Activated T-helper 1 cell treated with anti-CD3 and anti-CD28 coated beads, Interleukin-12 subunit alpha, Interleukin-12 subunit beta, Interleukin-2, Interleukin-4 antibody, amounts not matched to agents 30 ng/mL and 10 ng/mL and 1 ng/mL, durations not matched to agents 14 hours and 24 hours and 36 hours (primary cell): ENCODE measurements at places on chromosomes 1 and 21. TPM values are rescaled to one million over a fixed set of nuclear protein-coding genes. Genes with fewer than 3 reads are reported as not detected.

GRCh38 chr1:166193057-166193698 lies 26.4 kb upstream of the FAM78B start:
- DNase-seq, result no peak

KRTAP11-1 gene
- not detected in 2 replicates for total RNA-seq

OR6Y1 gene
- total RNA-seq, result not detected in 2 replicates

PPFIA4 gene
- 11.5 and 14.9 TPM in 2 replicates for total RNA-seq

DNA sequence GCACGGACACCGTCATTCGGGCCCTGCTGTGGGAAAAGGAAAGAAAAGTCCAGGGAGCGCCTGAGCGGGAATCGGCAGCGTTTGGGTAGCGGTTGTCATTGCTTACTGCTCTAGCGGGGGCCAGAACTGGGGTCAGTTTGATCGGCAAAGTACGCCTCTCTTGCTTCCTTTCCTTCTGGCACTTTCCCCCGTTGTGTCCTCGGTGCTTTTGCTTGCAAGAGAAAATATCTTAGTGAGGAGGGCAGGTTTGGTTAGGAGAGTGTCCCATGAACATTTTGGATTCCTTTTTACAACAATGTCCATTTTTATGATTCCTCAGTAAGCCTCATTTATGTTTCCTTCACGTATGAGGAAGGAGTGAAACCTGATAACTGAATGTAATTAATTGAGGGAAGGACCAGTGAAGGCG lies 670 bp downstream of the ST3GAL3 start:
- DNase-seq, result no peak

FAM72A gene
- total RNA-seq, result 32.3 and 34.0 TPM in 2 replicates

DNA sequence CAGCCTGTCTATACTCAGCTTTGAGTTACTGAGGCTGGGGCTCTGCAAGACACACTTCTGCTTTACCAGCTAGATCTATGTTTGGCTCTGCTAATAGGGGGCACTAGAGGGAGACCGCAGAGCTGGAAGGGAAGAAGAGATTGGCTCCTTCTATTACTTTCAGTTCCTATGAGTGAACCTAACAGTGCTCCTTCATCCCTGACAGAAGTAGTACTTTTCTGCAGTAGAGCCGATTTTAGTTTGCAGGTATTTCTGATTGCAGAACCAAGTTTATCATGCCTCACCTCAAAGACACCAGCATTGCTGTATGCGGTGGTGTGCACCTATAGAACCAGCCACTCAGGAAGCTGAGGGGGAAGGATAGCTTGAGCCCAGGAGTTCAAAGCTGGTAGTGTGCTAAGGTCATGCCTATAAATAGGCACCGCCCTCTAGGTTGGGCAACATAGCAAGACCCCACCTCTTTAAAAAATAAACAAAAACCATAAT lies 5.7 kb upstream of the ZDHHC18 start:
- no peak for DNase-seq

PLA2G4A gene
- 0.20 and 0.21 TPM in 2 replicates for total RNA-seq

GRCh38 chr1:208741296-208741695 lies 497.1 kb upstream of the PLXNA2 start:
- DNase-seq, result no peak

IQCC gene
- total RNA-seq, result 5.7 and 6.0 TPM in 2 replicates

BSND gene
- total RNA-seq, result not detected in 2 replicates

KIFAP3 gene
- total RNA-seq, result 12.9 and 13.5 TPM in 2 replicates

- DNase-seq, result peak; percentile 54
These were observed 7.6 kb upstream of the ZNF326 start for GRCh38 chr1:89987159-89987819.

DNA sequence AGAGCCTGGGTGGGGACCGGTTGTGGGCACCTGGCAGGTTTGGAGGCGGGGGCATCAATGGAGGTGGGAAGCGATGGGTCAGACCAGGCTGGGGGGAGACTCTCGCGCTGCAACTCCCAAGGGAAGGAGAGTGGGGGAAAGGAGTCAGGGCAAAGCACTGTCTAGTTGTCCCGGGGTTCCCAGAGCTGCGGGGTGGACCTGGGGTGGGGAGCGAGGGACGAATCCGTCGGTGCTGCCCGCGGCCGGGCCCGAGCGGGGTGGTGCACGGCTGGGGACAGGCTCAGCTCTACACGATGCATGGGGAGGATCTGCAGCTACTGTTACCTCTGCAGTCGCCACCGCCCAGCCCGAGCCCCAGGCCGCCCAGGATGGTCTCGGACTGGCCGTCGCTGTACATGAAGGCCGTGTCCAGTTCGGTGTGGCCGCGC lies 427 bp downstream of the AKR7A2 start:
- DNase-seq, result no peak

GRCh38 chr1:89261926-89262515 lies 10.6 kb downstream of the GBP5 start:
- no peak for DNase-seq

DNA sequence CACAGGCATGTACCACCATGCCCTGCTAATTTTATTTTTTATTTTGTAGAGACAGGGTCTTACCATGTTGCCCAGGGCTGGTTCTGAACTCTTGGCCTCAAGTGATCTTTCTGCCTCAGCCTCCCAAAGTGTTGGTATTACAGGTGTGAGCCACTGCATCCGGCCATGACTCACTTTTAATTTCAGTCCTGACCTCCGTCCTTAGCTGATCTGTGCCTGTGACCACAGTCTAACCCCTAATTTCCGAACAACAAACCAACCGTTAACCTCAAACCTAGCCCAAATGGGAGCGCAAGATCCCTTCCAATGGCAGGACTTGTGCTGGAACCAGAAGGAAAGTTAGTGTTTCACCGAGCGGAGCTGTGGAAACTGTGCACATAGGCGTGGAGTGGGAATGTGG lies 29.3 kb upstream of the MAN1C1 start:
- DNase-seq, result no peak

- DNase-seq, result no peak
These were observed 44.2 kb downstream of the CTH start for GRCh38 chr1:70455291-70455690.

HOOK1 gene
- total RNA-seq, result 1.8 and 2.4 TPM in 2 replicates

CFHR5 gene
- not detected in 2 replicates for total RNA-seq

- DNase-seq, result no peak
These were observed 2.1 kb downstream of the TCHHL1 start for GRCh38 chr1:152086760-152087159.

CLDN17 gene
- total RNA-seq, result not detected in 2 replicates

DNA sequence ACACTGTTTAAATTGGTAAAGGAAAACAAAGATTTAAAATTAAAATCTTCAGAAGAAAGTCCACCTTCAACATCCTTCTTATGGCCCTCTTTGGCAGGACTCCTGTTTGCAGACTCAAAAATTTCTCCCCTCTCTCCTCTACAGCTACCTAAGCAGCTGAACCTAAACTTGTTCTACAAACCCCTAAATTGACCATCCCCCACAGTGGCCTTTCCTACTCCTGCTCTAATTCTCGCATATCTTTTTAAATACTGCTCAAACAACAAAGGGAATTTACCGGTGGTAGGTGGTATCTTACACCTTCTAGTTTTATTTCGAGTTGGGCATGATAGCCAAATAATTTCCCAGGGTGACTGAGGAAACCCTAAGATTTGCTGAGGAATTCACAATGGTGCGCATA lies 53.5 kb upstream of the PDC start:
- no peak for DNase-seq

LRRC52 gene
- total RNA-seq, result not detected in 2 replicates

DNA sequence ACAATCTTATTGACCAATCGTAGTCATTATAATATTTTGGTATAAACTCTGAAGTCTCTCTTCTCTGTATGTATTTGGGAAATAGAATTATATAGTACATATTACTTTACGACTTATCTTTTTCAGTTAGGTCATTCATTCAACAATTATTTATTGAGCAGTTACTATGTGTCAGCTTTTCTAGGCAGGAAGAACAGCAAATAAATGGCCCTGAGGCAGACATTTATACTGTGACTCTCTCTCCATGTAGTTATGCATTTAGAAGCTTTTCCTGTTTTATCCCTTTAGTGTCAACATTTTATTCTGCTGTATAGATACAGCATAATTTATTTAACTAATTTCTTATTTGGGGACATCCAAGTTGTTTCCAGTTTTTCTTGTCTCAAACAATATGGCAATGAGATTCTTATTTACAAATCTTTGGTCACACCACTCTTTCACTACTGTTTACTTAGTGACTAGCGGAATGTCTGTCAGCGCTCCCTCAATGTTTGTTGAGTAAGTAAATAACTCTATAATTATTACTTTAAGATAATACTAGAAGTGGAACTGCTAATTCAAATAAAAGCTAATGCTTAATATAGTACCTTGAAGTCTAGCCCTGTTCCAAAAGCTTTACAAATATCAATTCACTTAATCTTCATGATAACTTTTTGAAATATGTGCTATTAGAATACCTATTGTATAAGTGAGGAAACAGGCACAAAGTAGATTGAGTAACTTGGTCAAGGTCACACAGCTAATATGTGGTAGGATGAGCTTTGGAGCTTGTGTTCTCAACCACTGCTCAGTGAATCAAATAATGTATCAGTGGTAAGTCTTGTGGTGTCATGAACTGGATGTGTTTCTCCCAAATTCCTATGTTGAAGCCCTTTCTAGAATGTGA lies 465.6 kb downstream of the SIPA1L2 start:
- no peak for DNase-seq

- DNase-seq, result no peak
These were observed 86.6 kb downstream of the PTBP2 start for GRCh38 chr1:96808191-96808590.

DNA sequence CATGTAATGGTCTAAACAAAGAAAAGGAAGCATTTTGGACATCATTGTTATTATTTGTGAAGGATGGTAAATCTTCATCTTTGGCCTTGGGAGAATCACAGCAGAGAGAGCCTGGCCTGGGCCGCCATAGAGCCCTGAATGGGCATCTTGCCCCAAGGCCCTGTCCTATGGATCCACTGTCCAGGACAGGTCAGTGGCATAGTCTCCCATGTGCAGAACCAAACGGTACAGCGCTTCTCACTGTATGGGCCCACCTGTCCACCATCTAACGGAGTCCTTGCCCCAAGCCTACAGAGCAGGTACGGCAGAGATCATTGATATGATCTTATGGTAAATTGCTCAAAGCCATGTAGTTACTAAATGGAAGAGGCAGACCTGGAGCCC lies 185.7 kb downstream of the FOXD2 start:
- DNase-seq, result no peak

DNA sequence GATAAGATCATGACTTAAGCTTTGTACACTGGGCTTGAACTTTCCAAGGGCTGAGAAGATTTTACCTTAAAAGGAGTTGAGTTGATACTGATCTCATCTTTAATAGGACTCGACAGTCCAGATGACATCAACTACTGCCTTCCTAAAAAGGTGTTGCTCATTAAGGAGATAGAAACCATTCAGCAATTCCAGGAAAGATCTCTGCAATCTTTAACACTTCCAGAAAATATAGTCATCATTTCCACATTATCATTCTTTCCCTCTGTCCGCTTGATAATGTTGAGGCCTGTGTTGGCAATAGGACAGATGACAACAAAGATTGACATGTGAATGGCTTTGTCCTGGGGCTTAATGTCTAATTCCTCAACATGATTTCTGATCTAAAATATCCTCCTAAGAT lies 145.4 kb upstream of the C1orf21 start:
- DNase-seq, result no peak

RAB42 gene
- 0.27 TPM in 1 of 2 replicates, not detected in the other for total RNA-seq

DNA sequence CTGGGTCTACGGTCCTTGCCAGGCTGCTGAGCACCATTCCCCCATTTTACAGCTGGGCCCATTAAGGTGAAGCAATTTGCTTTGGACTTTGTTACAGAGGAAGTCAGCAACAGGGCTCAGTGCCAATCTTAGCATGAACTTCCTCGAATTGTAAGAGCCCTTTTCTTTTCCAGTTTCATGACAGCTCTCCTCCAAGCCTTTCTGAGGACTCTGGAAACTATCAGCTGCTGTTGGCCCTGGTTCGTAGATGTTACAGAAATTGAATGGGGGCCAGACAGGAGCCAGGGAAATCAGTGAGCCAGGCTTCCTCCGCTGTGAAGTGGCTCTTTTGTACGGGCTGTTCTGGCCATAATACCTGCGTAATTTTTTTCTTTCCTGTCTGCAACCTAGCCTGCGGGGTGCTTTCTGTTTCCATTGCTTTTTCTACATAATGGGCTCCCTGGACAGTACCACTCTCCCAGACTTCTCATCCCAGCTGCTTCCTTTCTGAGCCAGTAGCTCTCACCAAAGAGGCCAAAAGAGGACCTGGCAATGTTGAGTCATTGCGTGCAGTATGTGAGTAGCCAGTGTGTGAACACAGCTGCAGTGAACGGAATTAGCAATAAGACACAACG lies 386.3 kb downstream of the DISC1 start:
- DNase-seq, result no peak

DNA sequence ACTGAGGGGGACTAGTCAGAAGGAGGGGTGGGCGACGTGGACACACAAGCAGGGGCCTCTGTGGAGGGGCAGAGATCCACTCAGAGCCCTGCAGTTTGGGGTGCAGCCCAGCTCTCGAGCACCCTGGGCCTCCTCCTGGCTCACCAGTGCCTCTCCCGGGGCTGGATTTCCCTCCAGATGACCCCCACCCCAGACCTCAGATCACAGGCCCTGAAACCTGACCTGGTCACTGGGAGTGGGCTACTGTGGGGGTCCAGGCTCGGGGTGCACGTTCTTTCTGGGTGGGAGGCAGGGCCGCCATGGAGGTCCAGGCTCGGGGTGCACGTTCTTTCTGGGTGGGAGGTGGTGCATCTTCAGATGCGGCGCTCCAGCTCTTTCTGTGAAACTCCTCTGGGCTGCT lies 10.3 kb upstream of the LHX4 start:
- no peak for DNase-seq

SYT14 gene
- not detected in 2 replicates for total RNA-seq

DNA sequence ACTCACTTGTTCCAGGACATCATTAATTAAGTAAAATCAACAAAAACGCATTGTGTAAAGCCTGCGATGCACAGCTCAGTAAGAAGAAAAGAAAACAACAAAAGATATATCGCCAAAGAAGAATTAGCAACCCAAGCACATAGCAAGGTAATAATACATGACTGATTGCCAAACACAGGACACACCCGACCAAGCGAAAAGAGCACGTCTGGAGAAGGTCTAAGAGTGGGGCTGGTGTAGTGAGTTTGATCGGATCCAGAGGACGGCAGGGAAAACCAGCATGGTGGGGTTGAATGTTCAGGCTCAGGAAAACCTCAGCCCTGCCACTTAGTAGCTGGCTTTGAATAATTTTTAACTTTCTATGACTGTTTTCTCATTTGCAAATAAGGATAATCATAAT lies 69.8 kb downstream of the JAK1 start:
- no peak for DNase-seq
